ENCODE measurements at places on chromosomes 4 and X. TPM values are rescaled to one million over a fixed set of nuclear protein-coding genes. Genes with fewer than 3 reads are reported as not detected.

- no peaks in the 10 kb centered on the region for H3K4me1 ChIP-seq
- no peaks in the 10 kb centered on the region for H3K27me3 ChIP-seq
- DNase-seq = no peak
- H3K36me3 ChIP-seq = no peaks in the 10 kb centered on the region
- no peak overlapping the region for H3K27ac ChIP-seq
These were observed 75.2 kb upstream of the CCSER1 start for GRCh38 chr4:90051999-90052398.

DNA sequence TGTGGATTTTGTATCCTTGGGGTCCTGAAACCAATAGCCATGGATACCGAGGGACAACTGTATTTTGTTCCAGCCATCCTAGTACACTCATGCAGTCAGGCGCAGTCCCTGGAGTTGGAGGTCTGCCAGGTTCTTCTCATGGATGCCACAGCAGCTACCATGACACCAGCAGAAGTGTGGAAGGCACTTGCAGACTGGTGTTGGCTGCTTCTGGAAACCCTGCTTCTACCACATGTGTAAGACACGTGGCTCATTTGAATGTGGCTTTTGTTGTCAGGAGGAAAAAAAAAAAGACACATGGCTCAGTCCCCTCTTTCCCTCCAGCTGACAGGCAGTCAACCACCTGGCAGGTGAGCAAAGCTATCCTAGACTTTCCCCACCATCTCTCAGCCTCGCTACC, 19.4 kb downstream of the DRD5 start:
- H3K27me3 ChIP-seq = peaks cover 36% of the 10 kb centered on the region
- H3K36me3 ChIP-seq = no peaks in the 10 kb centered on the region
- no peak overlapping the region for H3K27ac ChIP-seq
- no peak overlapping the region for H3K4me3 ChIP-seq
- DNase-seq = no peak
- no peaks in the 10 kb centered on the region for H3K4me1 ChIP-seq

- no peaks in the 10 kb centered on the region for H3K4me1 ChIP-seq
- H3K27ac ChIP-seq = no peak overlapping the region
- H3K4me3 ChIP-seq = no peak overlapping the region
- H3K36me3 ChIP-seq = no peaks in the 10 kb centered on the region
- peaks cover 2% of the 10 kb centered on the region for H3K27me3 ChIP-seq
- DNase-seq = no peak
These were observed 10.1 kb upstream of the SH3TC1 start for GRCh38 chr4:8188743-8189550.

- no peak for DNase-seq
- H3K27me3 ChIP-seq = no peaks in the 10 kb centered on the region
- H3K27ac ChIP-seq = no peak overlapping the region
- peaks cover 26% of the 10 kb centered on the region for H3K36me3 ChIP-seq
- no peak overlapping the region for H3K4me3 ChIP-seq
These were observed 2.9 kb downstream of the ATP6AP1 start for GRCh38 chrX:154431341-154431740.

- H3K27ac ChIP-seq = no peak overlapping the region
- H3K4me1 ChIP-seq = no peaks in the 10 kb centered on the region
- peaks cover 6% of the 10 kb centered on the region for H3K27me3 ChIP-seq
These were observed 88.3 kb upstream of the PDLIM3 start for GRCh38 chr4:185623444-185624258.

DNA sequence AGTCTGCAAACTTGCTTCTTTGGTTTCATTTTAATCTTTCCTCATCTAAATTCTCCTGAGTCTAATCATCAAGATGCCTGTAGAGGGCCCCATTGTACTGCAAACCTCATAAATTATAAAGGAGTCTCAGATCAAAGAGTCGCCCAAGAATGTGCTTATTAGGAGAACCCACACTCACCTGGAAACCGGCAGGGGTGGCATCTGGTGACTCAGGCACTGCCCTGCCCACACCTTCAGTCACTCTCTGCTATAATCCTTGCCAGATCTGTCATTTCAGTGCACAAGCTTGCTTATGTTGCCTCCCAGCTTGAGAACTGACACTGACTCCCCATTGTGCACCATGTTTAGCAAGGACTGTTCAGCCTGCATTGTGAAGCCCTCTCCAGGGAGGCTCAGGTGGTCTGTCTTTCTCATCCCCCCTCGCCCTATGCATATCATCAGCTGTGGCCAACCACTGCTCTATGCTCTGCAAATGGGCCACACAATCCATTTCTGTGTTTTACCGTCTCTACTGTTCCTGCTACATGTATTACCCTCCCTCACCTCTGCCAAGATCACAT, 12.4 kb downstream of the EPGN start:
- H3K27me3 ChIP-seq = peaks cover 18% of the 10 kb centered on the region
- H3K27ac ChIP-seq = no peak overlapping the region
- no peaks in the 10 kb centered on the region for H3K36me3 ChIP-seq
- no peak overlapping the region for H3K4me3 ChIP-seq
- DNase-seq = no peak

- no peak overlapping the region for H3K4me3 ChIP-seq
- H3K27me3 ChIP-seq = no peaks in the 10 kb centered on the region
- no peak overlapping the region for H3K27ac ChIP-seq
- H3K36me3 ChIP-seq = no peaks in the 10 kb centered on the region
- DNase-seq = no peak
- no peaks in the 10 kb centered on the region for H3K4me1 ChIP-seq
These were observed 183.0 kb upstream of the NOCT start for GRCh38 chr4:138832563-138832962.

DNA sequence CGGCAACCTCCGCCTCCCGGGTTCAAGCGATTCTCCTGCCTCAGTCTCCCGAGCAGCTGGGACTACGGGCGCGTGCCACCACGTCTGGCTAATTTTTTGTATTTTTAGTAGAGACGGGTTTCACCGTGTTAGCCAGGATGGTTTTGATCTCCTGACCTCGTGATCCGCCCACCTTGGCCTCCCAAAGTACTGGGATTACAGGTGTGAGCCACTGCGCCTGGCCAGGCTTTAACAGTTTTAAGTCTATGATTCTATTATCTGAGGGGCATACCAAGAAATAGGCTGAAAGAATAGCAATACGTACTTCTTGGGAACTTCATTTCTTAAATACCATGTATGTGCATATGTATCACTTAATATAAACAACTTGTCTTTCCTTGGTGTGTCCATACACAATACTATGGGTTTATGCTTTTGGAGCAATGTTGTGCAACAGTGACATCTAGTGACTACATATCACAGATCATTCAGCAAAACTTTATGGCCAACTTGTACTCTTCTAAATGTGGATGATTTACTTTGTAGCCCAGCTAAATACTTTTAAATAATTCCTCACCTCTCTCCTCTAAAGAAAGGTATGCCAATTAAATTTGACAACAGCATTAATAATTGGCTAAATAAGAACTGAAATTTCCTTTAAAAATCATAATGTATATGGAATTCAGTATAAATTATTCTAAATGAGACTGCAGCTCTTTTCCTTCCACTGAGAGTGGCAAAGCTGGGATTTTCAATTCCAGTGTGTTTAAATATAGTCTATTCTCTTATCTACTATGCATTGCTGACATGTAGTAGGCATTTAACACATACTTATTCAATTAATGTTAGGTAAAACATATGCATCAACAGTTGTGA, 10.4 kb downstream of the SLC9B1 start:
- no peaks in the 10 kb centered on the region for H3K36me3 ChIP-seq
- H3K4me3 ChIP-seq = no peak overlapping the region
- H3K27me3 ChIP-seq = peaks cover 2% of the 10 kb centered on the region
- H3K27ac ChIP-seq = no peak overlapping the region
- peaks cover 3% of the 10 kb centered on the region for H3K4me1 ChIP-seq

DNA sequence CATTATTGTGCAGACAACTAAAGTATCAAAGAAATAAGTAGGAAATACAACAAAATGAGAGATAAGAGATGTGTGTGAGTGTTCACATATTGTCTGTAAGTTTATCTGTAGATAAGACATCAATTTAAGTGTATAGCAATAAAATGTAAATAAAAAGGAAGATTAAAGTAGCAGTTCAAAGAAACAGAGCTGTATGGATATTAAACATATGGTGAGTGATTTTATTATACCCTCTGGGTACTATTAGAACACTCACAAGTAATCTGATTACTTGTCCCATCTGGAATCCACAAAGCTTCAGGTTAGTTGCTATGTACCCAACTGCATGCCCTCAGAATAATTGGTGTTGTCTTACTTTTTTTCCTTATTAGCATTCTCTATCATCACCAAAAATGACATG, 747.9 kb upstream of the ADGRL3 start:
- no peaks in the 10 kb centered on the region for H3K4me1 ChIP-seq
- no peak overlapping the region for H3K4me3 ChIP-seq
- H3K27ac ChIP-seq = no peak overlapping the region
- no peak for DNase-seq
- H3K27me3 ChIP-seq = no peaks in the 10 kb centered on the region

DNA sequence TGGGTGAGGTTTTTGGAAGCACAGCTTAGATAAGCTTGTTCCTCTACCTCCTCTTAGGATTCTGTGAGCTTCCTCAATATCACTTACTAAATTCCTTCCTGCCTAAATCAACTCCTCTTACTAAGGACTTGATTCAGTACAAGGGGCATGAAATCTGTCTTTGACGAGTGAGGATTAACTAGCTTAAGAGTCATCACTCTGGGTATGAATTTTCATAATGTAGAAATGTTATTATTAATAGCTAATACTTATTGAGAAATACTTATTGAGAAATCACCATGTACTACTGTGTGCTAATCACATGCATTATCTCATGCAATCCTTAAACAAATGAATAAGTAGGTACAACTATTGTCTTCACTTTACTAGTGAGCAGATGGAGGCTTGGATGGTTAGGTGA, 28.6 kb downstream of the TRPC3 start:
- H3K36me3 ChIP-seq = no peaks in the 10 kb centered on the region
- no peak overlapping the region for H3K4me3 ChIP-seq

DNA sequence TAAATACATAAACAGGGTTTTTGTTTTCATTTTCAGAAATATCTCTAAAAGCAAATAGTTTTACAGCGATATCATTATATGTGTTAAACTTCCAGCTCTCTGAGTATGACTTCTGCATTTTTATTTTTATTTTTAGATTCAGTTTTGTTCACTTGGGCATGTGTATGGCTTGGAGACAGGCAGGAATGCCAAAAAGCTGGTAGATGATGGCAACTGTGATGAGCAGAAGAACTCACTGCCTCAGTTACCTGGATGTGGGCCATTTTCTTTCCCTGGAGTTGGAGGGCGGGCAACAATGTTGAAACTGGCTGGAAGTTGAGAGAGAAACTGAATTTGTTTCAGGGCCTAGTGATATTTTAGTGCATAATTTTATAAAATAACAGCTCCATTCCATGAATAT, 266.4 kb downstream of the ARHGAP24 start:
- no peaks in the 10 kb centered on the region for H3K4me1 ChIP-seq
- H3K36me3 ChIP-seq = no peaks in the 10 kb centered on the region
- no peaks in the 10 kb centered on the region for H3K27me3 ChIP-seq

- no peak for DNase-seq
- H3K27ac ChIP-seq = no peak overlapping the region
- H3K4me3 ChIP-seq = no peak overlapping the region
- H3K36me3 ChIP-seq = no peaks in the 10 kb centered on the region
These were observed 121.5 kb downstream of the PPEF1 start for GRCh38 chrX:18828832-18829404.

DNA sequence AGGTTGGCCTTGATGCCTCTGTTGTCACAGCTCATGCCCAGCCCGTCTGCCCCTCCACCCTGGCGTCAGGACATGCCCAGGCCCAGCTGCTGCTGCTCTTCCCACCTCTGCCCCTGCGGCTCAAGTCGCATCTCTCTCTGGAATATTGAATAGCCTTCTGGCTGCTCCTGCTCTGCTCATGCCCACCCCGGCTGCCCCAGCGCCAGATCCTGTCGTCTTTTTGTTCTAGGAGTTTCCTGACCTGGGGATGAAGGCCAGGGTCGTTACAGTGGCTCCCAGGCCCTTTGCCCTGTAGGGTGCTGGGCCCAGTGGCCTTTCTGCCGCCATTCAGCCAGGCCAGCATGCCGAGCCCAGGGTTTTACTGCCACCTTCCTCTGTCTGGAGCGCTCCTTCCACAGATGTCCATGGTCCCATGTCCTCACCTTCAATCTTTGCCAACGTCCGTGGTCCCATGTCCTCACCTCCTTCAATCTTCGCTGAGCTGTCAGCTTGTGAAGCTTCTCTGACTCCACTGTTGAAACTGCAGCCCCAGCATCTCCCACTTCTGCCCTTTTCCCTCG, 9.7 kb downstream of the MAEA start:
- no peak overlapping the region for H3K4me3 ChIP-seq
- peaks cover 43% of the 10 kb centered on the region for H3K4me1 ChIP-seq
- peaks cover 48% of the 10 kb centered on the region for H3K36me3 ChIP-seq
- no peak for DNase-seq
- no peak overlapping the region for H3K27ac ChIP-seq

GRCh38 chr4:106095408-106095807, 200.1 kb downstream of the NPNT start:
- no peak overlapping the region for H3K27ac ChIP-seq
- no peak overlapping the region for H3K4me3 ChIP-seq
- no peaks in the 10 kb centered on the region for H3K27me3 ChIP-seq
- peaks cover 28% of the 10 kb centered on the region for H3K36me3 ChIP-seq
- H3K4me1 ChIP-seq = no peaks in the 10 kb centered on the region
- no peak for DNase-seq

DNA sequence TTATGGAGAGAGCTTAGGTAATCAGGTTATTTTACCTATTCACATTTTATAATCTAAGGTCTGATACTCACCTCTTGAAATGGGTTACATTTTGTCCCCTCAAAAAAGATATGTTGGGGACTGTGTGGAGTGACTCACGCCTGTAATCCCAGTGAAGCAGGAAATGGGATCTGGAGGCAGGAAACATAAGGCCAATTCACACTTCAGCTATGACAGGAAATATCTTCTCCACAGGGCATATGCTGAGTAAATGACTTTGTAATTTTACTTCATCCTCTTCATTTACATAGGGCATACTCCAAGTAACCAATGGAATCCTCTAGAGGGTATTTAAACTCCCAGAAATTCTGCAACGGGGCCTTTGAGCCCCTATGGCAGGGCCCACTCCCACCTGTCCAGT, 54.8 kb upstream of the ZMAT1 start:
- no peak overlapping the region for H3K4me3 ChIP-seq
- no peaks in the 10 kb centered on the region for H3K36me3 ChIP-seq
- no peak overlapping the region for H3K27ac ChIP-seq
- H3K4me1 ChIP-seq = no peaks in the 10 kb centered on the region
- no peaks in the 10 kb centered on the region for H3K27me3 ChIP-seq

The FGB gene
- not detected for total RNA-seq

The SPIN4 gene
- total RNA-seq = 10.7 TPM

The ATP1B4 gene
- total RNA-seq = not detected

The MAGEA11 gene
- not detected for total RNA-seq

The ANAPC10 gene
- total RNA-seq = 22.4 TPM

The RAB33A gene
- total RNA-seq = 37.0 TPM

The GPC4 gene
- not detected for total RNA-seq

The EPHA5 gene
- total RNA-seq = not detected

The SLIT2 gene
- not detected for total RNA-seq
